ENCODE measurements at places on chromosomes 2 and 18. TPM values are rescaled to one million over a fixed set of nuclear protein-coding genes. Genes with fewer than 3 reads are reported as not detected.

DNA sequence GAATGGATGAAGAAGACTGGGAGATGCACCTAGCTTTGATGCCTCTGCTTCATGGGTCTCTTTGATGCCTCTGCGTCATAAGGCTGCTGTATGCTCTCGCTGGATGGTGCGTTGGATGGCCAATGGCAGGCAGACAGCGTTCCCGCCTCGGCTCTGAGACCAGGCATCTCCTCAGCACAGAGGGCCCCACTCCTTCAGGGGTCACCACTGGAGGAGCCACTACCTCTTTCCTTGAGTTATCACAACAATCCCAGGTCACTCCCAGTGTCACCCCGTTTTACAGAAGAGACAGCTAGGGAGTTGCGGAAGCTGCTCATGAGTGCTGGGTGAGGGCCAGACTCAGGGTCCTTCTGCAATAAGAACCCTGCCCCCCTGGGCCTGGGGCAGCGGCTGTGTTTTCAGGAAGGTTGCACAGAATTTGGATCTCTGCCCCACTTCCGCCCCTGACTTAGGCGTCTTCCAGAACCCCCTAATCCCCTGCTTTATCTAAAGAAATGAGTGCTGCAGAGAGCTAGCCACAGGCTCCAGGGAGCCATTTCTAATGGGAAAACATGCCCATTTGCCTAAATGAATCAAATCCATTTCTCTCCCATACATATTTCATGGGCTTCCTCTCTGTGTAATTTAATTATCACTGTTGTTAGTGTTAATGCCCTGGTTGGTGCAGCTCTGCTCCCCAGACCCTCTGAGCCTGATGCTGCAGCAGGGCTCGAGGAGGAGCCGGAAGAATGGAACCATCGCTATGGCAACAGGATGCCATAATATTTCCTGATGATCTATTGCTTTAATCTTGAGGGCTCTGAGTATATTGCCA, 131.8 kb upstream of the HS6ST1 start:
- DNase-seq = no peak

Gene UGT1A3
- 67.1 TPM for total RNA-seq

DNA sequence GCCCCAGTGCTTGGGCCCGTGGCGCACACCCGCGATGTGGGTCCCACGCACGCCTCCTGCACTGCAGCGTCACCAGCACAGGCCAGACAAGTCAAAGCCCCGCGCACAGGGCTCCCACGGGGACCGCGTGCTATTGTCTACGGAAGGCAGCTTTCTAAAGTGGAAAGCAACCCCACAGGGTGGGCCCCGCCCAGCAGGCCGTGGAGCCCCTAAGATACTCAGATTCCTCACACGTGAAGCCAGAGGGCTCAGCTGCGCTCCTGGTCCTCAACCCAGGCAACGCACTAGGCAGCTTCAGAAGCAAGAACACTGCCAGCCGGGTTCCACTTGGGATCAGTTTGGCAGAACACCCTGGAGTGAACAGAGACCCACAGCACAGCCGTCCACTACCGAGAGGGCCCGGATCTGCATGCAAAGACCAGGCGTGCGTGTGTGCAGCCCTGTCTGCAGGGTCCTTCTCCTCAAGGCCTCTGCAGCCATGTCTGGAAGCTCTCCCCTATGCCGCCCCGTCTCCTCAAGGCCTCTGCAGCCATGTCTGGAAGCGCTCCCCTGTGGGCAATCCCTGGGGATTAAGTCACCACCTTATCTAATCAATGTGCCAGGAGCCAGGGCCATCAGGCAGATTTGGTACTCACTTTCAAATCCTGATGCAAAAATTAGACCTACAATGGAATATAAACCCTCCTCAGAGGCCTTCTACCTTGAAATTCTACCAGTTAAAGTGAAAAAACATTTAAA, 231.3 kb downstream of the HDAC4 start:
- no peak for DNase-seq

GRCh38 chr2:241068942-241069810, 32.9 kb downstream of the MTERF4 start:
- no peak for DNase-seq

- no peak for DNase-seq
Observed at GRCh38 chr2:218997731-218998130, 4.5 kb upstream of the CRYBA2 start.

Measured in PC-9 (cell line).